ENCODE measurements at places on chromosomes 3 and 15. TPM values are rescaled to one million over a fixed set of nuclear protein-coding genes. Genes with fewer than 3 reads are reported as not detected.

Gene CLDN16
- polyA plus RNA-seq, result 0.36 TPM

Gene ATP13A4
- polyA plus RNA-seq, result 8.8 TPM

Gene ATRIP
- polyA plus RNA-seq, result 8.7 TPM

Gene TRPM1
- polyA plus RNA-seq, result not detected

Gene MOBP
- polyA plus RNA-seq, result 0.05 TPM

Gene CCDC33
- polyA plus RNA-seq, result not detected

Gene PARP15
- polyA plus RNA-seq, result not detected

Gene GUCA1C
- polyA plus RNA-seq, result not detected

Gene SERINC4
- 0.46 TPM for polyA plus RNA-seq

Gene CDCP1
- polyA plus RNA-seq, result not detected

Gene HYAL1
- polyA plus RNA-seq, result not detected

Gene LNP1
- 7.8 TPM for polyA plus RNA-seq

Gene SLC24A5
- not detected for polyA plus RNA-seq

- DNase-seq, result no peak
Measured at GRCh38 chr15:47846876-47847275, 129.6 kb downstream of the SEMA6D start.

DNA sequence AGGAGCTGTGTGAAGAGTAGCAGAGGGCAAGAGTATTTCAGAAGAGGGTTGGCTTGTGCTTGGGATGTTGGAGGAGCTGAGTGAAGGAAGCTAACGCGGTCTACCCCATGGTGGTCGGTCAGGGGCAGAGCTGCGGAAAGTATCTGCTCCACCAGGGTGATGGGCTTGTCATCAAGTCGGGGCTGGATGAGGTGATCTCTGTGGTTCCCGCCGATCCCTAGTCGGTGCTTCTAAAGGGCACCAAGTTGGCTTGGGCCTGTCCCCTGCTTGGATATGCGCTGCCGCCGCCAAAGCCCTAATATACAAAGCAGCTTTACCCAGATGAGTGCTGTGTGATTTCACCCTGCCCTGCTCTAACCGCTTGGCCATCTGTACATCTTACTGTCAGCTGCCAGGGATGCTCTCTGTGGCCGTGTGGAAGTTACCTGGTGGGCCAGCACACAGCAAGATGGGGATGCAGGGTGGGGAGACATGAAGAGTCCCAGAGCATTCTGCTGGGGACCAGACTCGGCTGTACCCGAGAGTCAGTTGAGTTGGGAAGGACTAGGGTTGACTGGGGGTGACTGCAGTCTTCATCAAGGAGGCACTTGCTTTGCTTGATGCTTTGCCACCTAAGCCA is 226.1 kb upstream of the BHLHE40 start:
- DNase-seq, result no peak

- DNase-seq, result no peak
Measured at GRCh38 chr3:152737021-152737908, 97.7 kb upstream of the P2RY1 start.

DNA sequence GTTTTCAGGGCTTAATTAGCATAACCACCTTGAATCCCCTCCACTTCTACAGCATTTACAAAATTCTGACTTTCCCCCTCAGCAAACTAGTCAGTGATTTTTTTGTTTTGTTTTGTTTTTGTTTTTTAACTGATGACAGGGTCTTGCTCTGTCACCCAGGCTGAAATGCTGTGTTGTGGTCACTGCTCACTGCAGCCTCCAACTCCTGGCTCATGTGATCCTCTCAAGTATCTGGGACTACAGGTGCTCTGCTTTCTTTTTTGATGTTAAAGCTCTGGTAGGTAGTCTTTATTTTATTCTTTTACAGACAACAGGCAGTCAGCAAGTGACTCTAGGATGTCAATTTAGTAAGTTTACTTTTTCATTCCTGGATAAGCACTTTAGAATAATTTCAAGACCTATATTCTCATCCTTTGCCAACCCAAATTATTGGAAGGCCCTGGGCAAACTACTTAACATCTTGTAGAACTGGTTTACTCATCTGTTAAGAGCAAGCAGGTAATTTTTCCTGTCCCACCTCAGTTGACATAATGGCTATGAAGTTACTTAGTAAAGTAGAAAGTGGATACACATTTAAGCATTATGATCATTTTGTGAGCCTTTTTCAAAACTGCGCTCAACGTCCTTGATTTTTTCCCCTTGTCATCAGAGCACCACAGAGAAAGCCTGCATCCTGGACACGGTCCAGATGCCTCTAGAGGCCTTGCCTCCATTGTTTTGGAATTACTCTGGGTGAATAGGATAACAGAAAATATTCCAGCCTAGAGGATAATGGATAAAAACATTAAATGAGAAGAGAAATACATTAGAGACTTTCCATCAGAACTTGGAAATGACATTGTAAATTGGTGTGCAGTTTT is 69.9 kb upstream of the NDUFB4 start:
- DNase-seq, result no peak

GRCh38 chr3:134036291-134036690 is 6.6 kb upstream of the SLCO2A1 start:
- no peak for DNase-seq

DNA sequence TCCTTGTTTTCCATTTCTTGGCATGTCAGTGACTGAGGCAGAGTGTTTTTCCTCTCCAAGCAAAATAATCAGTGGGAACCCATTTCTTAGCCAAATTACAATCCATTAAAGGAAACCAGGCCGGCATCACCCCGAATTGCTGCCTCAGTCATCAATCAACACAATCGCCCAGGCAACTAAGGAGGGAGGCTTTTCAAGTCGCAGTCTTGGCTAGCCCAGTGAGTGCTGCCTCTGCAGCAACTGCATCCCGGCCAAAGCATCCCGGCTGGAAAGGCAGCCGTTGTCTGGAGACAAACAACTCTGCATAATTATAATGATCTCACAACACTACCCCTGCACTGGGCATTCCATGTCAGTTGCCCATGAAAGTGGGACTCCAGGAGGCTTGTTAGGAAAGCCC is 213.5 kb upstream of the PRICKLE2 start:
- DNase-seq, result no peak

DNA sequence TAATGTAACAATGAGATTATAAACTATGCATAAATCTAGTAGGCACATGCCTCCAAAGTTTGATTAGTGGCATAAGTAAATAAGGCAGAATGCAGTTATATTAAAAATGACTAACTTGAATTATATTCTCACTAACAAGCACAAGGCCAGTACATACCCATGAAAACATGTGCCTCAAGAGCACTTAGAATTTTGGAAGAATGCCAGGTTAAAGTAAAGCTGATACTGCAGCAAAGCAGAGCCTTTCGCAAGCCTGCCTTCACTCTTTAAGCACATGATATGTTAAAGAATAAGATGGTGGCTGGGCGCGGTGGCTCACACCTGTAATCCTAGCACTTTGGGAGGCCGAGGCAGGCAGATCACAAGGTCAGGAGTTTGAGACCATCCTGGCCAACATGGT is 49.0 kb downstream of the KBTBD12 start:
- DNase-seq, result no peak

- DNase-seq, result no peak
Measured at GRCh38 chr3:153693207-153693606, 428.0 kb upstream of the ARHGEF26 start.

GRCh38 chr3:149085828-149086231 is 503 bp downstream of the HLTF start:
- DNase-seq, result no peak

DNA sequence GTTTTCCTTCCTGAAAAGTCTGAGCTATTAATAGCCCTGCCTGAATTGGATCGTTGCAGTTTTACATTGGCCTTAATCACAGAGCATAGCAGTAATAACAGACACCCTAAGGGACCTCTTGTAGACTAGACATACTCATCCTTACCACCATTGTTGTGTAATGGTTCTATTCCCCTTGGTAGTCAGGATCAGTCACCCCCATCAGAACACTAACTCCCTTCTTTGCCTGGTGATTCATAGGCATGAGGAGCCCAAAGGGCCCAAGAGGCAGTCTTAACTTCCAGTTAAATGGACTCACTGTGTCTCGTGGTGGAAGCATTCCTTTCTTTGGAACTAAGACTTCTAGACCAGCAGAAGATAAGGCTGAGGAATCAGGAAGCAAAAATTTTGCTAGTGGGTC is 20.2 kb downstream of the CGGBP1 start:
- DNase-seq, result no peak

GRCh38 chr3:72756900-72757299 is 91.3 kb downstream of the SHQ1 start:
- no peak for DNase-seq

DNA sequence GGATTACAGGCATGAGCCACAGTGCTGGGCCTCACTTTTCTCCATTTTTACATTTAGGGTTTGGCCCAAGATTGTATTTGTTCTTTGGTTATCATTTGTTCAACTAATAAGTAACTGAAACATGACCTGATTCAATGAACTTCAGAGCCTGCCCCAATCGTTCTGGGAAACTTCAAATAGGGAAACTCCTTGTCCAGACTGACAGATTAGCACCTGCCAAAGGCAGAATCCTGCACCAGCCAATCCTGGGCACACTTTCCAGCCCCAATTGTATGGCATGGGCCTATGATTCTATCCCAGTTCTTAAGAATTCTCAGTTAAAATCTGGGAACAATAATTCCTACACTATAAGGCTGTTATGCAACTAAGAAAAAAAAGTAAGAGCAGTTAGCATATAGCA is 18.3 kb upstream of the RAB43 start:
- no peak for DNase-seq

DNA sequence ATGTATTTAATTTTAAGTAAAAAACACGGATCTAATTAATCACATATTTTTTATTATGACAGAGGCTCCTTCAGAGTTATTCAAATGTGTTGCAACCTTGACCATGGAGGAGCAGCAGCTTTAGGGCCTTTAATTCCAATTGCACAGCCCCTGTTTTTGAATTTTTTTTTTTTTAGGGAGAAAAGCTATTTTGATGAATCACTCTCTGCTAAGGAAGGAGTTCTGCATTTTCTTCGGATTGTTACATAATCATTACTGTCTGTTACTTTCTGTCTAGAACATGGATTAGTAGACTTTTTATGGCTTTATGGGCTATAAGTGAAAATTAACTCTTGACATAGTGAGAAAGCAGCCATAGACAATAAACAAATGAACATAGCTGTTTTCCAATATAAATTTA is 90.8 kb downstream of the MCTP2 start:
- DNase-seq, result no peak

DNA sequence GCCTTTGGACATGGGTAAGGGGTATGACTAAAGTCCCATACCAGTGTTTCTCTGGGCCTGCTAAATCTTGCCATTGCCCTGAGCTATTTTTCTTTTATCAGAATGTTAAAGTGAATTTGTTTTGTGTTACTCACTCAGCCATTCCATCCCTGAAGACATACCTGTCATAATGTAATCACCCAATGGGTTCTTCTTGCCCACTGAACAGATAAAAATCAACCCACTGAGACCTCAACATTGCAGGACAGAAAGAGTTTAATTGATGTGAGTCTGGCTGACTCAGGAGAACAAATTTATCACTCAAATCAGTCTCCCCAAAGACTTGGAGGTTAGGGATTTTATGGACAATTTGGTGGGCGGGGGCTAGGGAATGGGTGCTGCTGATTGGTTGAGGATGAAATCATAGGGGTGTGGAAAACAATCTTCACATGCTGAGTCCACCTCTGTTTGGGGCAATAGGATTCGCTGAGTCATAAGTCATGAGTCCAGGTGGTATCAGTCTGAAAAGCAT is 47.4 kb downstream of the ILDR1 start:
- no peak for DNase-seq

GRCh38 chr3:58041826-58042324 is 33.7 kb downstream of the FLNB start:
- no peak for DNase-seq

GRCh38 chr15:71899674-71900073 is 89.3 kb downstream of the NR2E3 start:
- DNase-seq, result no peak

- no peak for DNase-seq
Measured at GRCh38 chr15:100909565-100909964, 9.6 kb upstream of the LRRK1 start.

DNA sequence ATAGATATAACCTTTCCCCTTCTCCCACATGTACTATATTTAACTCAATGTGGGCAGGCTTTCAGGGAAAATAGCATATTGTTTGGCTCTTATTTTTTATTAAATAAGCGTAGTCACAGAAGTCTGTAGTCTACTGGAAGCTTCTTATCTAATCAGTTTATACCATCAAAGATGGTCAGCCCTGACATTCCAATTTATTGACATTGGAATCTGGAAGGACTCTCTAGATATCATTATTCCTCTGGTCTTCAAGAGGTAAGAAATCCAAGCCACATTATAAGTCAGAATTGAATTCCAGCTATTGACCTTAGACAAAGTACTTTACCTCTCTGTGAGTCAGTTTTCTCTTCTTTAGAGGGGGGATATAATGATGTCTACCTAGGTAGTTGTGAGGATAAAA is 38.5 kb upstream of the SCAANT1 start:
- DNase-seq, result no peak

GRCh38 chr3:45008117-45008516 is 18.0 kb upstream of the CLEC3B start:
- no peak for DNase-seq

DNA sequence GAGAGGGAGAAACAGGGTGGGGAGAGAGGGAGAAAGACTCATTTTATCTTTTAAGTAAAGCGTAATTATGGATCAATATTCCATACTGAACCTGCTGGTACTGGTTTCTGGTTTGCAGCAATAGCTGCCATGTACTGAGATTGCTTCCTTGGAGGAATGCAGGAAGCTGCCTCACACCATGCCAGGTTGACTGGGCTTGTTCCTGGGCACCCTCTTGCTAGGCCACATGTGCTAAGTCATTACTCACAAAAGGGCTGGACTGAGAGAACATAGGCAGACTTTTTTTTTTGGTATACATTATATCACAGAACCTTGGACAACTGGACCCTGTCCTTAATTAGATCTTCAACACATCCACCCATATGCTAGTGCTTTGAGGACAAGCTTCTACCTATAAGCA is 193.4 kb downstream of the ZNF621 start:
- no peak for DNase-seq

GRCh38 chr3:101809178-101810021 is 30.4 kb downstream of the NXPE3 start:
- DNase-seq, result peak; percentile 30

DNA sequence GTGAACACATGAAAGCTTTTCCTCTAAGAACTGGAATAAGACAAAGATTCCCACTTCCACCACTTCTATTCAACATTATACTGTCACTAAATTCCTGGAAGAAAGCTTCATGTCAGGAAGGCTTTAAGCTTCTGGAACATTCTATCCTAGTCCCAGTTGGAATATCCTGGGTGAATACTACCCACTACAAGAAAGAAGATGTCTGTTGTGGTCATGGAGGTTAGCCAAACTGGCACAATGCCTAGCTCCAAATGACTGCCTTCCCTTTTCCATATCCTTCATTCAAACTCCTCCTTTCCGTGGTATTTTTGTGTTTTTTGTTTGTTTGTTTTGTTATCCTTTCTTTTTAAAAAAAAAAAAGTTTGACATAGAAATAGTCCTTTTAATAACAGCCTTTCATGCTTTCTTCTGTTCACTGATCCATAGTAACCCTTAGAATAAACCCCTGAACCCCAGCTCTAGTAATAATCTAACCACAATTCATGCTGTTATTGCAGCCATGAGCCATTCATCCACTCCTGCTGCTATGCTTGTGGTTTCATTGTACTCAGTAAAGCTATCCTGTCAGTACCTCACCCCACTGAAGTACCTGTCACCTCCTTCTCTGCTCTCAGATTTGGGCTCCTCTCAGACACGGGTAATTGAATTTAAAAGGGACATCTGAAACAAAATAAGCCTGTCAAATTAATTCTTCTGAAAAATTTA is 447.5 kb downstream of the IGSF11 start:
- DNase-seq, result no peak

- no peak for DNase-seq
Measured at GRCh38 chr3:191170097-191170496, 28.9 kb upstream of the OSTN start.
